ENCODE measurements at places on chromosomes 1 and 21.
A peak's percentile ranks its signal among the peaks of the same experiment; 100 is the strongest.

- DNase-seq = no peak
Observed at GRCh38 chr1:236642763-236643162, 38.4 kb upstream of the HEATR1 start.

DNA sequence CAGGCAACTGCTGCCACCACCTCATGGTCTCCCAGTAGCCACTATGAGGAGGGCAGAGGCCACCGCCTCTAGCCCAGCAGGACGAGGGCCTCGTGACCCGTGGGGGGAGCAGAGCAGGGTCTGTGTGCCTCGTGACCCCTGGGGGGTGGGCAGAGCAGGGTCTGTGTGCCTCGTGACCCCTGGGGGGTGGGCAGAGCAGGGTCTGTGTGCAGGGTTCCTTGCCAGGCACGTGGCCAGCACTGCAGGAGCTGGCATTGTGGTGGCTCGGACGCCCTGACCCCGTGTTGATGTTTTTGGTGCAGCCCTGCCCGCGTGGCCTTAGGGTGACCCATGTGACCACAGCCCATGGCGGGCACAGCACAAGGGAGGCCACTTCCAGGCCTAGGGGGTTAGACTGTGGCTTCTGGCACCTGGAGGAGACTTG is 52.8 kb downstream of the SLX9 start:
- DNase-seq = no peak

GRCh38 chr1:184556665-184557064 is 169.8 kb downstream of the C1orf21 start:
- DNase-seq = no peak

- DNase-seq = no peak
Observed at GRCh38 chr1:35442734-35443133, 114.5 kb downstream of the KIAA0319L start.

GRCh38 chr1:211520641-211521040 is 28.7 kb upstream of the RD3 start:
- DNase-seq = no peak

- no peak for DNase-seq
Observed at GRCh38 chr1:4693331-4693730, 38.9 kb downstream of the AJAP1 start.

- DNase-seq = peak; percentile 54
Observed at GRCh38 chr21:35048706-35049617, at the start of gene RUNX1. RUNX1 (minus strand) TSS chr21:35049302.

GRCh38 chr1:43388613-43389012 is 987 bp downstream of the MED8 start:
- no peak for DNase-seq

GRCh38 chr1:84095308-84095707 is 48.8 kb upstream of the PRKACB start:
- DNase-seq = no peak

DNA sequence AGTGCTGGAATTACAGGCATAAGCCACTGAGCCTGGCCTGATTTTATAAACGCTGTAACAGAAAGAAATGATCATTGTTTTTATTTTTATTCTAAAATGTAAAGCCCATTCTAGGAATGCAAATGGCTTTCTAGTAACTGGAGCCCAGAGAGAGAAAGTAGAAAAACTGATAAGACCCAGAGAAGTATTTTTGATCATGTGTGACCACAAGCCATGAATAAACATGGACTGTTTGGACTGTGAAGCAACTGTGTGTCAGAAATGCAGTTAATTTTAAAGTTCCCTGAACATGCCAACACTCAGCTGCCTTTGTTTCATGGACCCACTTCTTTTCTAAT is 39.7 kb downstream of the EIF2B3 start:
- no peak for DNase-seq

DNA sequence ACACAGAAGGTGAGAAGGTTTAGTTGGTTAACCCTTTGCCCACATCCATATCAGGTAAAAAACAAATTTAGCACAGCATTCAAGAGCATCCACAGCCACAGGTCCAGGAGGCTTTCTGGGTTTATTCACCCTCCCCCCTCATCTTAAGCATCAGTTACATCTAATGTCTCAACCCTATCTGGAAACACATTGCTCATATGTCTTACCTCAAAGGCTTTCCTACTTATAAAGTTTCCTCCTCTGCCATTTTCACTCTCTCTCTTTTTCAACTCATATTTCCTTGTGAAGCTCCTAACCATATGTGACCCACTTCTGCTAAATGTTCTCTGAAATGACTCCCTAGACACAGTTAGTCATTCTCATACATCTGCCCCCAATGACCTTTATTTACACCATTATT is 47.9 kb upstream of the RUNX1 start:
- no peak for DNase-seq

GRCh38 chr1:41862384-41863221 is 56.1 kb downstream of the HIVEP3 start:
- no peak for DNase-seq

GRCh38 chr1:95006681-95007080 is 66.1 kb downstream of the ALG14 start:
- DNase-seq = no peak

DNA sequence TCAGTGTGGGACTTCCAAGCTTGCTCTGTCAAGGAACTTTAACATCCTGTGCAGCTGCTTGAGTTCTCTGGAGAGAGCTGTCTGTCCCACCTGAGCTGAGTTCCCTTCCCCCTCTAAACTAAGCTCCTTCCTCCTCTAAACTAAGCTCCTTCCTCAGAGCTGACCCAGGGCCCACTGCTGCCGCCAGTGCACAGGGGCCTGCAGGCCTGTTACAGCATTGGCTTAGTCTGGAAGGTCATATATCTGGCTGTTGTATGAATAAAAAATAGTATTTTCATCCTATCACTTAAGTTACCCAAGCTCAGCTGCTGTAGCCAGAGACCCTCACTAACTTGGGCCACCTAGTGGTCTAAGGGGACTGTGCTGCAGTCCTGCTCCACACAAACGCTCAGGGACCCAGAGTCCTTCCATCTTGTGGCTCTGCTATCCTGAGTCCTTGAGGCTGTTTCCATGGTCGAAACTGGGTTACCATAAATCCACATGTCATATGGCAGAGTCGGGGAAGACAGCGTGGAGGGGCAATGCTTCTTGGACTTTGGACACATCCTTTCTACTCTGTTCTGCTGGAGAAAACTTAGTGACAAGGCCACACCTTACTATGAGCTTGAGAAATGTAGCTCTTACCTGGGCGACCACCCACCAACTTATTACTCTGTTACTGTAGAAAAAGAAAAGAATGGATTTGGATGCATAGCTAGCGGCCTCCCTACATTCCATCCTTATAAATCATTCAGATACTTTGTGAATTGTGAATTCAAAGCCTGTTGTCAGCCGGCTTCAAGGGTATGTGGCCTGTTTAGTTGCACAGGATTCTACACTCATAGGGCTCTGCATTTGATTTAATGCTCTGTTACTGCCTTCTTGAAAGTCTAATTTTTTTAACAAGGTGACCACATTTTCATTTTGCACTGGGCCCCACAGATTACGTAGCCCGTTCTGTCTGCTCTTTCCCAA is 71.4 kb upstream of the GCLM start:
- no peak for DNase-seq

- no peak for DNase-seq
Observed at GRCh38 chr1:212401042-212401441, 13.6 kb downstream of the PACC1 start.

DNA sequence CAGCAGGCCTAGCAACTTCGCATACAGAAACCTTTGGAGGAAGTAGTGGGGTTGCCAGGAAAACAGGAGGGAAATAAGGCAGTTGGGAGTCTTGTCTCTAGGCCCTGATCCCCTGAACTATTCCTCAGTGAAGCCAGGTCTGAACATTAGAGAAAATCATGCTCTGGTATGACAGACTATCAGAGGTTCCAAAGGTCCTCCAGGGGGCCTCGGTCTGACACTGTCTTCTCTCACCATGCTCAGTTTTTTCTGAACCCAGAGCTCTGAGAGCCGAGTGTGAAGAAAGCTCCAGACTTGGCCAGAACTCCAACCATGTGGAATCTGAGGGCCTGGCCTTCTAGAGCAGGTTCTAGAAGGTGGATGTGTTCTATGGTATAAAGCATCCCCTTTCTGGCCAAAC is 4.0 kb downstream of the TOMM40L start:
- DNase-seq = no peak

- DNase-seq = no peak
Observed at GRCh38 chr1:225767634-225768540, 9.7 kb upstream of the SRP9 start.

- DNase-seq = peak; percentile 28
Observed at GRCh38 chr1:171654942-171655745, 2.7 kb upstream of the MYOC start.

DNA sequence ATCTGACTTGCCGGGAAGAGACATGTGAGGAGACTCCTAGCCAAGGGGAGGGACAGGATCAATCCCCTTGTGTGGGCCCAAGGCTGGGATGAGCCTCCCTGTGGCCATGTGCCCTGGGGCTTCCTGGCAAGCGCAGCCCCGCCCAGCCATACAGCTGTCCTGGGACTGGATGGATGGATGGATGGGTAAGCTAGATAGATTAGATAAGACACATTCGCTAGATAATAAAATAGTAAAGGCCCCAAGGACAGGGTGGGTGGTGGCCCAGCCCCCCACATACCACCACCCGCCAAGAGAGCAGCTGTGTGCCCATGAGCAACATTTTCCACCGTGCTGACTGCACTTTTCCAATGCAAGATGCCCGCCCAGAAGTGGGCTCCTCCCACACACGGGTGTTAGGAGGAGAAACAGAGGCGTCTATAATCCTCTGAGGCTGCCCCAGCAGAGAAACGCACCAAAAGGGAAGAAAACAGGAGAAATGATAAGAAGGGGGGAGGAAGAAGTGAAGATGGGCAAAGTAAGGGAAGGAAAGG is 25.1 kb downstream of the ZBTB17 start:
- DNase-seq = peak; percentile 37

- no peak for DNase-seq
Observed at GRCh38 chr1:111513410-111514020, 10.1 kb upstream of the ADORA3 start.

GRCh38 chr1:238658763-238659162 is 727.6 kb upstream of the CHRM3 start:
- DNase-seq = no peak

- no peak for DNase-seq
Observed at GRCh38 chr1:111225717-111226400, 1.7 kb upstream of the CHI3L2 start.

DNA sequence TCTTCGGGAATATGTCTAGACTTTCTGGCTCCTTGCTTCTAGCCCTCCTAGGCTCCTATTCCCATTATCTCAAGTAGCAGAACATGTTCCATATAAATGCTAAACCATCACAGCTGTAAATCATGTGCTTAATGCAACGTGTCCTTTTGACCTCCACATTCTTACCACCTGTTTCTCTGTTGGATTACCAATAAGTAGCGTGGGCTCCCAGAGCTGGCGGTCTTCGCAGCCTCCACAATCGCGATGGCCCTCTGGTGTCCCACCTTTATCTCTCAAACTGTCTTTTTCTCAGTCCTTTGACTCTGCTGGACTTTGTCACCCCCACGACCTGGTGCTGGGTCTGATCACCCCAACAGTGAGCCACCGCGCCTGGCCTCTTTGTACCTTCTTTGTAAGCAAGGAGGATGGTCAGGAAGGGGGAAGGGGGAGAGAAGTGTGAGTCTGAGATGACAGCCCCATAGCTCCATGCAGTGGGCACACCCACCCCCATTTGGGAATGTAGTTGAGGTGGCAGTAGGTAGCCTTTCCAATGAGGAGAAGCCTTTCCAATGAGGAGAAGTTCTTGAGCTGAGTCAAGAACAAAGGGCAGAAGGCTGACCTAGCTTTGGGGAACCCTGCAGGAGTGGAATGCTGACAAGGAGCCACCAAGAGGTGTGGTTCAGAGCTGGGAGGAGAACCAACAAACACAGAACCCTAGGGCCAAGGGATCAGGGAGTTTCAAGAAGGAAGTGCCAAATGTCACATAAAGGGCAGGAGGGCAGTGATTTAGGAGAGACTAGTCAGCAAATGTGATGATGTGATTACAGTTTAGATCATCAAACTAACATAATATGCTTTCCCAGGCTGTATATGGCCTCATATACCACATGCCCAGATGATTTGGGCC is 14.2 kb downstream of the TRAF5 start:
- no peak for DNase-seq

DNA sequence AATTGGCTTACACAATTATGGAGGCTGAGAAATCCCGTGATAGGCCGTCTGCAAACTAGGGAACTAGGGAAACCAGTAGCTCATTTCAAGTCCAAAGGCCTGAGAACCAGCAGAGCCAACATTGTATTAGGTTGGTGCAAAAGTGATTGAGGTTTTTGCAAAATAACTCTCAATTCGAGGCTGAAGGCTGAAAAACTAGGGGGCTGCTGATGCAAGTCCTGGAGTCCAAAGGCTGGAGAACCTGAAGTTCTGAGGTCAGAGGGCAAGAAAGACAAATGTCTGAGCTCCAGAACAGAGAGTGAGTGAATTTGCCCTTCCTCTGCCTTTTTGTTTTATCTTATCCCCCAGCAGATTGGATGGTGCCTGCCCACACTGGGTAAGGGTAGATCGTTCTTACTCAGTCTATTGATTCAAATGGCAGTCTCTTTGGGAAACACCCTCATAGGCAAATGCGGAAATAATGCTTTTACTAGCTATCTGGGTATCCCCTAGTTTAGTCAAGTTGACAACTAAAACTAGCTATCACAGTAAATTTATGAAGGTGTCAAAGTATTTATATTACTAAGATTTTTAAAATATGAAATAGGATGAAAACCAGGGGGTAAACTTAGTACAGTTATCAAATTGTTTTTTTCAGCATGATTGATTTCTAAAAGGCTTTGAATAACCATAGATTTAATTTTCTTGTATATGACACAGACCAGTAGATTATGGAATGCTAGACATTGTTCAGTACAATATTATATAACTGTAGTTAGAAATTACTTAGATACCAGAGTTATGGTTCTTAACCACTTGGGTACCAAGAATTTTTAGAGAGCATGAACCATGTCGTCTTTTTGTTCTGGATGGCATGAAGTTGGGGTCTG is 15.4 kb downstream of the RABGAP1L start:
- no peak for DNase-seq

DNA sequence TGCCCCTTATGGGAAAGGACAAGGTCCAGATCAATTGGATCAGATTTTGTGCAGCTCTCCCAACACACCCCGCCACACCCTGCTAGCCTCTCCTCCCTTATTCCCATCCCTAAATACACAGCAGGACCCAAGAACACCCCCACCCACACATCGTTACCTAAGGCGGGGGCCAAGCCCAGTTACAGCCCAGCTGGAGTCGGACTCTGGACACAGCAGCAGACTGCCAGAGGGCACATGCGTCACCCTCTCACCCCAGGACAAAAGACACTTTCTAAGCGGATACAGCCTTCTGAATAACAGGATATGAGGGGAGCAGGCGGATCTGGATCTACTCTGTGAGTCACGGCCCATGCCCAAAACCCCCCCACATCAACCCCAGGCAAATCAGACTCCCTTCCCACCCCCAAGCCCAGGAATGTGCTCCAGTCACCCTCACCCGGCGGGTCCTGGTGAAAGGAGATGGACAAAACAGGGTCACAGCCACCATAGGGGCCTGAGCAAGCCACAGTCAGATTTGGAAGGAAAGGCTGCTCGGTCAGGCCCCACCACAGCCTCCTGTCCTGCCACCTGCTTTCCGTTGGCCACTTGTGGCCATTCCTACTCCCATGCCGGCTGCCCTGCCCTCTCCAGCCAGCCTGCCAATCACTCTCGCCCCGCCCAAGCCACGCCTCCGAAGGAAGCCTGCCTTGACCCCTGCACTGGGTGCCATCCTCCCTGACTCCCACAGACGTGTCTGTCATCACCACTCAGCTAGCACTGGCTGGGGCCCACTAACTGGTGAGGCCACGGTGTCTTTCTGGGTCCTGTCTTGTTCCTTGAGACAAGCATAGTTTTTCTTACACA is 4.0 kb downstream of the S100A16 start:
- DNase-seq = no peak
